ENCODE measurements at places on chromosomes 4 and X. TPM values are rescaled to one million over a fixed set of nuclear protein-coding genes. Genes with fewer than 3 reads are reported as not detected.

GRCh38 chr4:103451341-103451740, 253.2 kb upstream of the CENPE start:
- no peak for DNase-seq

The TMEM35A gene
- total RNA-seq: 14.4 TPM

DNA sequence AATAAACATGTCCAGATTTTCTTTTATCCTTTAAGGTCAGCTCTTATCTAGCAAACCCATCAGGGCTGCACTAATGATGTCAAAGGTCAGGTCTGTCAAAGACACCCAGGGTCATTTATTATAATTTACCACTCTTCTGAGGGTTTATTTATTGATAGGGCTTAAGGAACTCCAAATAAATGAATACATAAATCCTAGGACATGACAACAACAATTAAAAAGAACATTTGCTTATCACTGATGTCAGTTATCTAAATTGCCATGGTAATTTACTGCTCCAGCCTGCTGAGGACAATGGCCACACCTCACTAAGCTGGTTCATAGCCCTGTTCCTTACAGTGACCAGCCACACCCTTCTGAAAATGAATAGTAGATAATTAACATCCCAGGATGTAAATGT, 317.1 kb downstream of the UNC5C start:
- DNase-seq: no peak

- peak; percentile 68 for DNase-seq
Measured at GRCh38 chrX:150688911-150689451, 4.2 kb upstream of the MTMR1 start.

DNA sequence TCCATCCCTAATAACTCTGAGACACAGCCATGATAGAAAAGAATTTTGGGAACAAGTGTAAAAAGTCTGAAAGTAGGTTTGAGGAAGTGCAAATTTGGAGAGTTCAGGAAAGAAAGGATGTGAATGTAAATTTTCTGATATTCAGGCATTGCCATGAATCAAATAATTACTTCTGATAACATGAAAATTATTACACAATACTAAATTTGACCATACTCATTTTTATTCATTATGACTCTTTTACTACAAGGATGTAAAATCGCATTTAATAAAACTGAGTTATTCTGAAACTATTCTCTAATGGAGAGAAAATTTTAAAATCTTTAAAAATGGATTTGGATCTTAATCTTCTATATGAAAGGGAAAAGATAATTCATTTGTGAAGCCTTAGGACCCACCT, 33.8 kb upstream of the NPY2R start:
- no peak for DNase-seq

DNA sequence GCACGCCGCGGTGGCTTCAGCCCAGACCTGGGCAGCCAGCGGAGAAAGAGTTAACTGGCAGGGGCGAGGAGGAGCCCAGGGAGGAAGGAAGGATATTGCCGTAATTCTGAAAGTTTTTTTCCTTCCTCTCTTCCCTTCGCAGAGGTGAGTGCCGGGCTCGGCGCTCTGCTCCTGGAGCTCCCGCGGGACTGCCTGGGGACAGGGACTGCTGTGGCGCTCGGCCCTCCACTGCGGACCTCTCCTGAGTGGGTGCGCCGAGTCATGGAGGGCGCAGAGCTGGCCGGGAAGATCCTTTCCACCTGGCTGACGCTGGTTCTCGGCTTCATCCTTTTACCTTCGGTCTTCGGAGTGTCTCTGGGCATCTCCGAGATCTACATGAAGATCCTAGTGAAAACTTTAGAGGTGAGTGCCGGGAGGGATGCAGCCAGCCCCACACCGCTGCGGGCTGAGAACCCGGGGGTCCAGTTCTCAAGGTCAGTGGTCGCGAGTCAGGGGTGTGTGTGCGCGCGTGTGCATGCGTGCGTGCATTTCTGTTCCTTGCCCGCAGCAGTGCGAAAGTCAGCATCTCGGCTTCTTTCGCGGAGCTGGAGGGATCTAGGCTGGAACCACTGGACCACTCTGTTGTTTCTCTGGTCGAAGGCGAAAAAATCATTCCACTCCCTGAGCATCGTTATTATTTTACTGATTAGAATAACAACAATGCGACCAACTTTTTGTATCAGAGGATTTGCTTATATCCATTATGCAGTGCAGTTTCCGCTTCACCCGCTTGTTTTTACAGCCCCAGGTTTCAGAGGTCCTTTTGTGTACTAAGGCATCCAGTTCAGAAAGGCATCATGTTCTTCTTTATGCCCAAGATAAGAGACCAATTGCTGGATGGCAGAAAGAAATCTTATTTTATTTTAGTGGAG, 709 bp downstream of the GPAT3 start:
- peak; percentile 20 for DNase-seq

The PRDM8 gene
- 7.8 TPM for total RNA-seq

The AWAT2 gene
- under 0.01 TPM for total RNA-seq

DNA sequence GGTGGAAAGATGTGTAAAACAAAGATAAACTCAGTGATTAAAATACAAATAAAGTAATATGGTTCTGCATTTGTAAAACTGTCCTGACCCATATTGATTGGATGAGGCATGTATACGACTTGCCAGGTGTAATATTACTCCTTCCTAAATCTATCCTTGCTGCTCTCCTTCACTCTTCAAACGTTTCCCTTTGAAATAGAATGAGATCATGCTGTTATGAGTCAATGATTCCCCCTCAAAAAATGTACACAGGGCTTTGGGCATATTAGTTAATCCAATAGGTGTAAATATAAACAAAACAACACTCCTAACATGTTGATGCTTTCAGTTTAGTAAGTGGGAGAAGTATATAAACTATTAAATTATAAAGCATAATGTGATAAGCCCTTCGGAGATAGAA, 117.4 kb upstream of the GPM6A start:
- no peak for DNase-seq

- no peak for DNase-seq
Measured at GRCh38 chr4:15556511-15557092, 86.9 kb downstream of the CC2D2A start.

- no peak for DNase-seq
Measured at GRCh38 chrX:130176354-130176776, 4.6 kb downstream of the RAB33A start.

The ASMT gene
- total RNA-seq: not detected

The CYLC1 gene
- total RNA-seq: not detected

The NALF2 gene
- not detected for total RNA-seq

The GAGE12H gene
- total RNA-seq: not detected

DNA sequence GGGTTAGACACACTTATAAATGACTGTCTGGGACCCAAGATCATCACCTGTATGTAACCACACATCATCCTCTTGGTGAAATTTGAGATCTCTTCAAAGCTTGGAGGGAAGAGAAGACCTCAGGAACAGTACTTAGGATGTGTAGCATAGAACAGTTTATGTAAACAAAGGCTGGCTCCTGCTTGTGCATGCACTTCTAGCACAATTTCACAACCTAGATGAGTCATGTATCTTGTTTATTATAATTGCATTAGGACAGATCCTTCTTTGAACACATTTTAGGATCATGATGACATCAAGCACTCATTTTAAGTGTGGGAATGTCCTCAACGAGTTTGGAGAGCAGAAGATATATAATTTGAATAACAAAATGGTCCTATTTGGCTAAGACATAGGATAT, 26.3 kb upstream of the ZMAT1 start:
- no peak for DNase-seq

- DNase-seq: no peak
Measured at GRCh38 chr4:155564880-155565279, 101.8 kb upstream of the GUCY1A1 start.

- DNase-seq: no peak
Measured at GRCh38 chr4:170990989-170991589, 822.1 kb upstream of the GALNTL6 start.

GRCh38 chr4:19317377-19317776, 934.3 kb upstream of the SLIT2 start:
- no peak for DNase-seq

GRCh38 chr4:139245590-139245989, 34.4 kb downstream of the MGARP start:
- peak; percentile 72 for DNase-seq

DNA sequence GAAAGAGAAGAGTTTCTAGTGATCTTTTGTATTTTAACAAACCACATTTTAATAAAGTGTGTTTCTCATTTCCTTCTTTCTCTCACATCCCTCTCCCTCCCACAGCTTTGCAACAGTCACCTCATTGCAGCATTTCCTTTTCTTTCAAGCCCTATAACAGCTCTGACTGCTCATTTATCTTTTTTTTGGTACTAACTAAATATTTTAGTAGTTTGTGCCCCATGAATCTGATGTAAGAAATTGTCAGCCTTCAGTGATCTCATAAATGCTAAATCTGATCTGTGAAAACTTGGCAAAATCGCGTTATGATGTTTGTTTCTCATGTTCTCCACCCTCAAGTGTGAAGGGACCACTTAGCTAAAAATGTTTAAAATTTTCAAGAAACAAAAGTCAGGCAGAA, 258.5 kb upstream of the SLIT2 start:
- peak; percentile 65 for DNase-seq

GRCh38 chrX:86935988-86936387, 581.6 kb upstream of the KLHL4 start:
- no peak for DNase-seq

The CETN2 gene
- total RNA-seq: 65.7 TPM

DNA sequence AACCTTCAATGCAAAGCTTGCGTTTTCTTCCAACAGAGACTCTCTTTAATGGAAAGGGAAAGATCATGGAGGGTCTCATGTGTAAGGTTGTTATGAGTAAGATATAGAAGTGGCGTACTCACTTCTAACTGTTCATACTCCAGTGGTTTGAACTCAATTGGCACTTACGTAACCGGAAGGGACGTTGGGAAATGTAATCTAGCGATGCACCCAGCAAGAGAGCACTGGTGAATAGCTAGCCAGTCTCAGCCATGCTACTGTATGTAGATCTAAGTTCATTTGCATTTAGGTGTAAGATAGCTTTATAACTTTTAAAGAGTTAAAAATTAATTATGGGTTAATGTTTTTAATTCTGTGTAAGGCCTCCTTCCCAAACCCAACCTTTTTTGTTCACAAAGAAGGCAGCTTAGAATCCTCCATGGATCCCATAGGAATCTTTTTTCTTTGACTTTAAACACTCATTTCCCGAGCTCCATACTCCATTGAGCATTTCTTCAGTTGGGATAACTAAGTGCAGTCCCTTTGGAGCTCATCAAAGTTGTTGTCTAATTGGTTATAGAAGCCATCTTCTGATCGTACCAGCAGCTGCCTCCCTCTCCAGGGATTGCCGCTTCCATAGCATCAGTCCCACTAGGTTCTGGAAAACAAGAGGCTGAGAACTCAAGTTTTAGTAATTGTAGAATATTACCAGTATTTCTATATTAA, 191.1 kb downstream of the RAPGEF2 start:
- no peak for DNase-seq

- no peak for DNase-seq
Measured at GRCh38 chr4:14419516-14419915, 582.8 kb upstream of the CPEB2 start.

DNA sequence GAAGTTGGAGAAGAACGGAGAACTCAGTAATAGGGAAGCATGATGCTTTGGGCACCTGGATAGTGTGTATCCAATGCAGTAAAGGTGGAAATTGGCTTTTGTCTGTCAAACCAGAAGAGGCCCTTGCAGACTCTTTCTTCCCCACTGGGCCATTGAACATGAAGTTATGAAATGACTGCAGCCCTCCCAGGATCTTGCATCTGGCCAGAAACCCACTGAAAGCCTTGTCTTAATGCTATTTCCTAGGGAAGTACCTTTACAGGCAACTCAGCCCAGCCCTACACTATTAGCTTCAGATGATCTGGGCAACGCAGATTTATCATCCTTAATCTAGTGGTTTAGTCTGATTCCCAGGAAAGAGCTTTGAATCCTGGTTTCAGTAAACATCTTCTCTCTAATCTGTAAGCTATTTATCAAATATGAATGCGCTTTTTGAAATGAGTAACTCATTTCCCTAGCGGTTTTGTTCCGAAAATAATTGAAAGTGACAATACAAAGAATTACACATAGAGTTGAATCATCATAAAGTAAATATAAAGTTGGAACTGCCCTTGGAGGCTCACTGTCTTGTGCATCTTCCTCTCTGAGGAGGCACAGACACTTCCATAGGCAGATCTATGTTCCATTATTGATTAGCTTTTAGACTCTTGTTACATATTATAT, 464.1 kb downstream of the IDS start:
- DNase-seq: peak; percentile 22

DNA sequence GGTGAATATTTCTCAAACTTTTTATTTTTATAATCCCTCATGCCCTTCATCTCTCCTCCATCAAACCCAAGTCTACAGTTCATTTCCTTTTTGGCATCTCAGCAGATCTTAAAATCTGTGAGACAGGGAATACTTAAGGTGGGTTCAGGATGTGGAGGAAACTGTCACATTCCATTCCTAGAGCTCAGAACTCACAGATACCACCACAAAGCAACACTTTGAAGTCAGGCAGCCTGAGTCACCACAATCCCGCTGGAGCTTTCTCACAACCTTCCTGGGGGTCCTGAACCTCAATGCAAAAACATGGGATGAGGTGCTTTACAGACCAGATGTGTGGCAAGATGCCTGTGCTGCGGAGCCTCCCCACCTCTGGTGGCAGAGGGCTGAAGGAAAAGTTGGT, 63.2 kb downstream of the HHIP start:
- peak; percentile 70 for DNase-seq

The SH3D19 gene
- total RNA-seq: 95.9 TPM

The EMD gene
- total RNA-seq: 9.6 TPM

The COL4A5 gene
- total RNA-seq: 23.2 TPM

The GALNT7 gene
- total RNA-seq: 15.4 TPM

GRCh38 chrX:100599456-100599855, 14.7 kb downstream of the TNMD start:
- DNase-seq: no peak

GRCh38 chr4:57114973-57115372, 4.8 kb upstream of the IGFBP7 start:
- DNase-seq: peak; percentile 45

- DNase-seq: no peak
Measured at GRCh38 chrX:53082773-53083616, 828 bp downstream of the TSPYL2 start.

DNA sequence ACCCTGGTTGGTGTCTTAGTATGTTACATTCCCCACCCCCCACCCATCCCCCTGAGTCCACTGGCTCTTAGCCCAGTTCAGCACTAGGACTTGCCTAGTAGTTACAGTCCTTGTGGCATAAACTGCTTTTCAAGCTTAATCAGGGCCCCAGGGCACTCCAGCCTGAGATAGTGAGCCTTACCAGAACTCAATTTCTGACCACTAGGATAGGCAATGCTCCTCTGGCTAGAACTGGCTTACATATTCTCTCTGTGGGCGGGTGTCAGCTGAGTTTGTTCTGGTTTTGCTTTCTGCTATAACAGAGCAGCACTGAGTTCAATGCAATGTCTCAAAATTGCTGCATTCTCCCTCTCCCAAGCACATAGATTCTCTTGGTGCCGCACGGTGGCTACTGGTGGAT, 391.4 kb upstream of the DIPK2B start:
- peak; percentile 2 for DNase-seq

The RHOH gene
- total RNA-seq: not detected

The OCRL gene
- total RNA-seq: 11.4 TPM

The BCLAF3 gene
- total RNA-seq: 11.0 TPM

Data from fibroblast of the aortic adventitia (primary cell).